Stimulated activated CD4-positive, alpha-beta T cell treated with anti-CD3 and anti-CD28 coated beads, Interleukin-15, amount 100 ng/mL, for 24 hours (primary cell): ENCODE measurements at places on chromosomes 16 and 17.

GRCh38 chr16:74450967-74451760, 29.9 kb upstream of the CLEC18B start:
- no peak for DNase-seq

- no peak for DNase-seq
These were observed 4.6 kb downstream of the PRSS21 start for GRCh38 chr16:2821487-2822157.

DNA sequence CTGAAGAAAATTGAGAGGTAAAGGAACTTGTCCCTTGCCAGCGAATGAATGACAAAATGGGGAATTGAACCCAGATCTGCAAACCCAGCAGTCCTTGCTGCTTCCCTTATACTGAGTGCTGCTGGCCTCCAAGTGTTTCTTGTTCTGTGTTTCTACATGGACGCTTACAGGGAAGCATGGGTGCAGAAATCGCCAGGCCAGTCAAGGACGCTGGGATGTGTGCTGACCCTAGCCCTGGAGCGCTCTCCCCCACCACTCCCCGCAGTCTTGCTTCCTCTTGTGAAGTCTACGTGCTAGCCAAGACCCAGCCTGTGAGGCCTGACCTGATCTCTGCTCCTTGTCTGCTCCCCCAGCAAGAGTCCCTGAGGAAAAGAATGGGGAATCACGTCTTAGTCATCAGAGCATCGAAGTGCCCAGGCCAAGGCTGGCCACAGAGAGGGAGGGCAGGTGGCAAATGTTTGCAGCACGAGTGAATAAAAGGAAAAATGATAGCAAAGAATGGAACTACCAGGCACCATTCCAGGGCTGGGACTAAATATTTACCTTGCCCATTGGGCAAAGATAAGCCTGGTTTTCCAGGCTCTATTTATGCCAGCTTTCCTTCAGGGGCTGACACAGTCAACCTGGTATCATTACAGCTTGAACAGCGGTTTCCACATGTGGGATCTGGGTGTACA, 17.4 kb downstream of the CA4 start:
- DNase-seq = no peak

- DNase-seq = no peak
These were observed 609.6 kb upstream of the C16orf82 start for GRCh38 chr16:26457095-26457494.

DNA sequence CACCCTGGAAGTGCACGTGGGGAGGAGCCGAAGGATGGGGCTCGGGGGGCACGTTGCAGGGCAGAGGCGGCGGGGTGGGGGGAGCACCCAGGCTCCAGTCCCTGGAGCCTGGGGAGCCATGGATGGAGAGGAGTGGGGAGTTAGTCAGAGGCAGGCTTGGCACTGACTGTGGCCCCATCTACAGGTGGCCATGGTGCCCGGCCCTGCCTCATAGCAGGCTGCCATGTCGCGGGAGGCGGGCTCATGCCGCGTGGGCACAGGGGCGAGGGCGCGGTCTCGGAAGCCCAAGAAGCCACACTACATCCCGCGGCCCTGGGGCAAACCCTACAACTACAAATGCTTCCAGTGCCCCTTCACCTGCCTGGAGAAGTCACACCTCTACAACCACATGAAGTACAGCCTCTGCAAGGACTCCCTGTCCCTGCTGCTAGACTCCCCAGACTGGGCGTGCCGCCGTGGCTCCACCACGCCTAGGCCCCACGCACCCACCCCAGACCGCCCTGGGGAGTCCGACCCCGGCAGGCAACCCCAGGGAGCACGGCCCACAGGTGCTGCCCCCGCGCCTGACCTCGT, 3.0 kb downstream of the PRR35 start:
- DNase-seq = no peak

DNA sequence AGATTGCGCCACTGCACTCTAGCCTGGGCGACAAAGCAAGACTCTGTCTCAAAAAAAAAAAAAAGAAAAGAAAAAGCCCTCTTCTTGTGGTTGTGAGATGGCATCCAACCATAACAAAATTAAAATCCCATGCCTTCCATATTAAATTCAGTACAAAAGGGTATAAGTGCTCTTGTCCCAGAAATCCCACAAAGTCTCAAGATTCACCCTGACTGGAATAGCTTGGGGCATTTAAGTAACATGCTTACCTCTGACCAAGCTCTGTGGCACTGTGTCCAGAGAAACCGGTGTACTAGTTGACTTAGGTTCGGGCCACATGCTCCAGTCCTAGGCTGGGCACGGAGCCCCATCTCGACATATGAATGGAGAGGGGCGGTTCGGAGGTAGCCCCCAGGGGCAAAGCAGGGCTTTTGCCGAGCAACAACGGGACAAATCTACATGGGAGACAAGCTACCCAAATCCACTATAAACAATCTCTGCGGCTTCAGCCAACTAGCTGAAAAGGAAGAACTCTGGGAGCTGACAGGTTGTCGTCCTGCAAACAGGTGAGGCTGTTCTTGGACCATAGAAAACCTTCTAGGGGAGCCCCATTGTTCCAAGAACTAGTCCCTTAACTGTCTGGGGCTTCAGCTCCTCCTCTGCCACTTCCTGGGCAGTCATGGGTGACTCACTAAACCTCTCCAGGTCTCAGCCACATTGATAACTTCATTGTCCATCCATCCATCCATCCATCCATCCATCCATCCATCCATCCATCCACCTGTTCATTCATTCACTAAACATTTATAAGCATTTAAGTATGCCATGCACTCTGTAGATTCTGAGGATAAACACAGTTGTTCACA, 10.3 kb upstream of the IL4R start:
- no peak for DNase-seq

DNA sequence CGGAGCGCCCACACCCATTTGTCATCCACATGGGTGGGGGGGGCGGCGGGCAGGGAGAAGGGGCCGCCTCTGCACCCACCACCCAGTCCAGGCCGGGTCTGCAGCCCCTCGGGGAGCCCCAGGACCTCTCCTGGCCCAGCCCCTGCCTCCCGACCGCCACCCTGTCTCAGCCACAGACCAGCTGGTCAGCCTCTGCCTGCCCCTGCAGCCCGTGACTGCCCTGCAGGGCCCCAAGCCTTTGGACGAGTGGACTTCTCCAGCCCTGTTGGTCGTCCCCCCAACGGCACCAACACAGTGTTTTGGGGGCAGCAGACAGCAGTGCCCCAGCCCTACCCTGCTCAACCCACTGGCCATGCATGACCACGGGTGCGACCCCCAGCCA, 1.2 kb downstream of the PRR35 start:
- DNase-seq = no peak

DNA sequence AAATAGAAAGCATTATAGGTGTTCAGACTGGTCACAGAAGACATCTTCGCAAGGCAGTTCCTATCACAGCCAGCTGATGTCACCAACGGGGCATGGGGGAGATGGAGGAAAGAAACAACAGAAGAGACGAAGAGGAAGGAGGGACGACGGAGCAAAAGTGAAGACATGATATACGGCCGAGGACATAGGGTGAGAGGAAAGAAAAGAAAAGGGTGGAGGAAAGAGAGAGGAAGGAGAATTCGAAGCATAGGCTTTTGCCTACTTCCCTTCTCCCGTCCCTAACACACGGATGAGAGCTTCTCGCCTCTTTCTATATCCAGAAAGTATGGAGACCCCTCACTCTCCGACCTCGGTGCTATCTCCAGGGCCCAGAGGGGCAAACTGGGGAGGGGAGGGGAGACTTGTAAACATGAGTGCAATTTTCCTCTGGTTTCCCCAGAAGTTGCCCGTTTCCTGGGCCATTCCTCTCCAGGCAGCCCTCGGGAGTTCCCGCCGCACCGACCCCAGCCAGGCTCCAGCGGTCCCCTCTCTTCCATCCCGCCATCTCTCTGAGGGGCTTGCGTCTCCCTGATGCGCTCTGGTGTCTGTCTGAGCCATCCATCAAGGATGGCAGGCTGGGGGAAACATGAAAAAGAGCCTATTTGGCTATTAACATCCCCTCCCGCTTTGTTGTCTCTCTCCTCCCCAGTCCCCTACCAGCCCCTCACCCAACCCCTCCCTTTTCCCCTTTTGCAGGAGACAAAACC, 26.0 kb downstream of the COPZ2 start:
- DNase-seq = peak; percentile 62

DNA sequence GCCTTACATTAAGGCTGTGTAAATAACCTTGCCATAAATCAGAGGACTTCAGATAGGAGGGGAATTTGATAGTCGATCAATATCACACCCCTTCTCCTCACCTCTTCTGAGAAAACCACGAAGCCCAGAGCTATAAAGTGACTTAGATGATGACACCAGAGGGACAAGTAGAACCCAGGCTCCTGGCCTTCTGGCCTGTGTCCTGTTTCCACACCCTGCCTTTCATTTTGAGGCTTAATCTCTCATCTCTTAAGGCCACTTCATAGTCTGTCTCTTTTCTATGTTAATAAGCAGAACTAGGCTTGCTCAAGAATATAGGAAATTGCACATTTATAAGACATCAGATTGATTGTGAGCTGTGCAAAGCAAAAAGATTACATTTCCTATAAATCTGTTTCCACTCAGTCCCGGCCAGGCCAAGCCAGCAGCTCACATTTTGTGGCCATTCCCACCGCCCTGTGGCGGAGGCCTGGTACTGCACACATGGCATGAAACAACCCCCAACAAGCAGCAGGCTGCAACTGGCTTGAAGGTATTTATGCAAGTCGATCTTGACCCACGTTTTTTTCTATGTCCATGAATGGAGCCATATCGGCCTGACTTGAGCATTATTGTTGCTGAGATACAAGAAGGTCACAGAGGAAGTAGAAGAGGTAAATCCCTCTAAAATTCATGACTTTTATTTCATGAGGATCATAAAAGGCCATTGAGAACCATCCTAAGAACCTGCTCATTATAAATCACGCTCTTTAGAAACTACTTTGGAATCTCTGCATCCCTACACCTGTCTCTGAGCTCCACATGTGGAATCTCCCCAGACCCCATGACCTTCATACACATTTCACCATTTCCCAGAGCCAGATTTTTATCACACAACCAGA, 93.7 kb downstream of the PMP22 start:
- DNase-seq = peak; percentile 54

GRCh38 chr17:81572563-81573168, 20.5 kb upstream of the FAAP100 start:
- no peak for DNase-seq

DNA sequence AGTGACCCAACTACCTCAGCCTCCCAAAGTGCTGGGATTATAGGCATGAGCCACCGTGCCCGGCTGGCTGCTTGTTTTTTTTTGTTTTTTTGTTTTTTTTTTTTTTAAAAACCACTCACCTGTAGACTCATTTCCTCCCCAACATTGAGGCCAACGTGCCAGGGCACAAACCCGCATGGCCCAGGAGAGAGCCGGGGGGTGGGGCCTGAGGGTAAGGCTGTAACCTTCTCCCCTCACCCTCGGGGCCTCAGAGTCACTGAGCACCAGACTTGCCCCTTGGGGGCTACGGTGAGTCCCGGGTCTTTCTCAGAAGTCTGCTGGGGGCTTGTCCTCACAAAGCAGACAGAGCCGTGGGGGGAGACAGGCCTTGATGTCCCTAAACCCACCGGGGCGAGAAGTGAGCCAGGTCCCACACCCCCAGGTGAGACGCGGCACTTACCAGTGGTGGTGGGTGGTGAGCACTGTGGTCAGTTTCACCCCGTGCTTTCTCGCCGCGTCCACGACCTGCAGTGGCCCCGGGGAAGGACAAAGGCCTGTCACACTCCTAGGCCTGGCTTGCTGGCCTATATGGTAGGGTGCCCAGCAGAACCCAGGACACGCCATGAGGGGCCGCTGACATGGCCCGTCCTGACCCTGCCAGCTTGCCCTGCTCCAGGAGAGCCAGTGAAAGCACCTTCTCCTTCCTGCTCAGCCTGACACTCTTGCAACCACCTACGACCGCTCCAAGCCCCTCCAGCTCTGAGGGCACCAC, 4.6 kb downstream of the HAGH start:
- DNase-seq = no peak

DNA sequence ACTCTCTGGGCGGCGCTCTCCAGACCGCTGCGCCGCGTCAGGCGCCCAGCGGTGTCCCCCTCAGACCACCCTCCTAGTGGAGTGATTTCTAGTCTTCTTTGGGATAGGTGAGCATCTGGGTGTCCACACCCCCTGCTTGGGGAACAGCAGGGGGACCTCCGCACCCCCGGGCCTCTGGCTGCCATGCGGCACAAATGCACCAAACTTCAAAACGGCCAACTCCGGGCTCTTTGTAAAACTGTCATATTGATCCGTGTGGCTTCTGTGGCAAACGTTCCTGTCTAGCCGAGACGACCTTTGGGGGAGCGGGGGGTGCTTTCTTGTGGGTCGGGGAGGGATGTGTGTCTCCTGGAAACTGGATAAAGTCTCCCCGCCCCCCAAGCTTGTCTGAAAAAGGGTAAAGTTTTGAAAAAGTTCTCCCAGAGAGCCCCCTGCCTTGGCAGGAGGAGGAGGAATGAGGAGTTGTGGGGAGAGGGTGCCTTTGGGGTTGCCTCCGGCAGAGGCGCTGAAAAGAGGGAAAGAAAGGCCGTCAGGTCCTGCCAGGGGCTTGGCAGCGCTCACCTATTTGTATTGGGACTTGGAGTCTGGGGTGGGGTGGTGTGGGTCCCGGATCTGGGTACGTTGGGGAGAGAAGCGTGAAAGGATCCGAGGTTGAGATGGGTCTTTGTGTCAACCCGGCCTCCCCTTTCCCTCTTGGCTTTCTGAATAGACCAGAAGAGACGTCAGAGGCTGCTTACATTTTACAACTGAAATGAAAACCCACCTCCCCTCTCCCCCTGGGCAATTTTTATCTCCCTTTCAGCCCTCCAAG, 2.2 kb upstream of the CHD3 start:
- DNase-seq = peak; percentile 67

DNA sequence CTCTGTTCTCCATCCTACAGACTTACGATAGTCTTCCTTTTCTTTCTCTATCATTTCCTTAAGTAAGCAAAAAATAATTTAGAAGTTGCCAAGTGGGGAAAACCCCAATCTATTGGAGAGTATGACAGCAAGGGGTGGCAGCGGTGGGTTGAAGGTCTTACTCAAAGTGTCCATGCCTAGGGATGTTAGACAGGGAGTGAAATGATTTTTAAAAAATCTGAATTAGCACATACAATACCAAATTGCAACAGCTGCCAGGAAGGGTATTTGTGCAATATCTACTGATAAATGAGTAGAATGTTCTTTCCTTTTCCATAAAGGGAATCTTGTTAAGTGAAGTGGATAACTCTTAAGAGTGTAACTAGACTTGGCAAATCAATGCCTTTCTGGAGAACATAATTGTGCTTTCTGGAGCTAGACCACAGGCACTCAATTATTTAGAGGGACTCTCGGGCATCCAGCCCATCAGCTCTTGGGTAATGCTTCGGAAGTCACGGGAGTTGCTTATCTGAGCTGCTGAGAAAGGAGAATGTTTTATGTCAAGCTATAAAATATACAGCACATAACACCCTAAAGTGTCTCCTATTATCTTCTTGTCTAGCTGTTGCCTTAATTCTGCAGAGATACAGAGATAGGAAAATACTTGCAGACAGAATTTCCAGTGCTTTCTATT, 151.5 kb downstream of the KCNJ2 start:
- DNase-seq = no peak

GRCh38 chr17:61072648-61073047, 327.0 kb upstream of the TBX2 start:
- no peak for DNase-seq

- DNase-seq = peak; percentile 47
These were observed 1.9 kb downstream of the CIITA start for GRCh38 chr16:10878644-10879501.
